ENCODE measurements at places on chromosomes 3 and 15. TPM values are rescaled to one million over a fixed set of nuclear protein-coding genes. Genes with fewer than 3 reads are reported as not detected.

THRB gene
- not detected for total RNA-seq

CFAP44 gene
- 3.4 TPM for total RNA-seq

MAGEF1 gene
- total RNA-seq: 2.8 TPM

BFSP2 gene
- total RNA-seq: 2.1 TPM

CHRD gene
- not detected for total RNA-seq

VILL gene
- 15.4 TPM for total RNA-seq

KCNMB2 gene
- not detected for total RNA-seq

FYCO1 gene
- total RNA-seq: 27.7 TPM

C3orf33 gene
- 1.1 TPM for total RNA-seq

APPL1 gene
- total RNA-seq: 34.4 TPM

TM4SF18 gene
- total RNA-seq: not detected

IL12A gene
- 1.4 TPM for total RNA-seq

TEX55 gene
- total RNA-seq: not detected

PFKFB4 gene
- total RNA-seq: 12.2 TPM

AHSG gene
- total RNA-seq: not detected

PDIA5 gene
- total RNA-seq: 11.1 TPM

STX19 gene
- total RNA-seq: not detected

ITPKA gene
- 0.52 TPM for total RNA-seq

DNAH12 gene
- not detected for total RNA-seq

ADGRG7 gene
- total RNA-seq: not detected

PCSK6 gene
- total RNA-seq: 1.5 TPM

CGNL1 gene
- total RNA-seq: not detected

NECTIN3 gene
- 13.3 TPM for total RNA-seq

RPL22L1 gene
- total RNA-seq: 116 TPM

KBTBD12 gene
- total RNA-seq: not detected

ZNF774 gene
- 2.1 TPM for total RNA-seq

CLDN11 gene
- 0.16 TPM for total RNA-seq

SCG3 gene
- total RNA-seq: not detected

TRIM42 gene
- not detected for total RNA-seq

CX3CR1 gene
- 3.7 TPM for total RNA-seq

P2RY1 gene
- total RNA-seq: 1.1 TPM

REC114 gene
- not detected for total RNA-seq

GOLGA8R gene
- 13.0 TPM for total RNA-seq
